Brain microvascular endothelial cell (primary cell): ENCODE measurements at places on chromosomes 2 and 18.

GRCh38 chr2:203897544-203897943 is 30.0 kb downstream of the CTLA4 start:
- no peak for DNase-seq

DNA sequence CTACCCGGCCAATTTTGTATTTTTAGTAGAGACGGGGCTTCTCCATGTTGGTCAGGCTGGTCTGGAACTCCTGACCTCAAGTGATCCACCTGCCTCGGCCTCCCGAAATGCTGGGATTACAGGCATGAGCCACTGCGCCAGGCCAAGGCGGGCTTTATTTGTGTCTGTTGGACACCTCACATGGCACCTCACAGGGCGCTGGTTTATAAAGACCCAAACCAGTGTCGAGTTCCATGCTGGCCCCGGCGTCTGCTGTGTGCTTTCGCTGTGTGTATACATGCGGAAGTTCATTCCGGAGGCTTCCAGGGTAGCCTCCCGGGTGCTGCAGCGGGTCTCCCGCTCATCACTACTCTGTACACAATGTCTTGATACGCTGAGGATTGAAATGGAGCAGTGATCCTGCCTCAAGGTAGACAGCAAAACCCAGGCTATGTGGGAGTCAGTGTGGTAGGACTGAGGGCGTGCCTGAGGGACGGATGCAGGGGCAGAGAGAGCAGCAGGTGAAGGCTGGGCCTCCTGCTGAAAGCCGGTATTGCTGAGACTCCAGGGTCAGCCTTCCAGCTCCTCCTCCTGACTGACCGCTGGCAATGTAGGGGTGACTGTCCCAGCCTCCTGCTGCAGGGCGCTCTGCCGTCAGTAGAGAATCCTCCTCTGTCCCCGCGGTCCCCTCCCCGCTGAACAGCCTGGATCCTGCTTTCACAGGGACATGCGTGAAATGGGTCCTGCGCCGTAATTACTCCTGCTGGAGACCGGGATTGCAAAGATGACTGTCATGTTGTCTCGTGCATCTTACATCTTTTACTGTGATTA is 22.7 kb downstream of the LDLRAD4 start:
- DNase-seq, result no peak

DNA sequence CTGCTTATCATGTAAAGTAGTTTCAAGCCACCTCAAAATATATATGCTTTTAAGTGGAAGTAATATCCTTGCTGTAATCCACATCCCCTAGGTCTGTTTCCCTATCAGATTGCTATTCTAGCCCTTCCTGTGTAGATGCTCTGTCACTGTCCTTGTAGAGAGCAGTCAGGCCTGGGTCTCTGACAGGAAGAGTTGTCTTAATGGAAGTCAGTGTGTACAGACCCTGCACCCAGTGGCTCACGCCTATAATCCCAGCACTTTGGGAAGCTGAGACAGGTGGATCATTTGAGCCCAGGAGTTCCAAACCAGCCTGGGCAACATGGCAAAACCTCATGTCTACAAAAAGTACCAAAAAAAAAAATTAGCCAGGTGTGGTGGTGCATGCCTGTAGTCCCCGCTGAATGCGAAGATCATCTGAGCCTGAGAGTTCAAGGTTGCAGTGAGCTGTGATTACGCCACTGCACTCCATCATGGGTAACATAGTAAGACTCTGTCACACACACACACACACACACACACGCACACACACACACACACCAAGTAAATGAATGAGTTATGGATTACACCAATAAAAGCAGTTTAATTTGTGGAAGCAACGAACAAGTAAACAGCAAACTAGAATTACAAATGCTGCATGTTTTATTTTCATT is 70.2 kb upstream of the DSC1 start:
- DNase-seq, result no peak

GRCh38 chr2:122754561-122754960 is 999.1 kb downstream of the TSN start:
- DNase-seq, result no peak

DNA sequence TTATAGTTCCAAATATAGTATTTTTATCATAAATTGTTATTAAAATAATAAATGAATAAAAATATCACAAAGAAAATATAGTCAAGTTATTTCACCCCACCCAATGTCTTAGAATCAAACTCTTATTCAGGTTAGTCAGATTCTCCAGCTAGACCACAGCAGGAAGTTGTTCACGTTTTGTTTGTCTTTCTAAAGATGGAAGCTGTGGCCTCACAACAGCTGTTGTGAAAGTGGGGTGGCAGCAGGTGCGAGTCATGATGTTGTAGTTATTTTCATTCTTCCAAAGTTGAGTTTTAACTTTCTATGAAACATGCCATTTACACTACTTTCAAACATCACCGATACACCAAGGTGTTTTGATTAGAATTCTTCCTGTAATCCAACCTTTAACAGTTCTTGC is 272.9 kb downstream of the SLC8A1 start:
- no peak for DNase-seq

GRCh38 chr2:48496849-48497248 is 33.1 kb upstream of the STON1 start:
- DNase-seq, result peak; percentile 94

DNA sequence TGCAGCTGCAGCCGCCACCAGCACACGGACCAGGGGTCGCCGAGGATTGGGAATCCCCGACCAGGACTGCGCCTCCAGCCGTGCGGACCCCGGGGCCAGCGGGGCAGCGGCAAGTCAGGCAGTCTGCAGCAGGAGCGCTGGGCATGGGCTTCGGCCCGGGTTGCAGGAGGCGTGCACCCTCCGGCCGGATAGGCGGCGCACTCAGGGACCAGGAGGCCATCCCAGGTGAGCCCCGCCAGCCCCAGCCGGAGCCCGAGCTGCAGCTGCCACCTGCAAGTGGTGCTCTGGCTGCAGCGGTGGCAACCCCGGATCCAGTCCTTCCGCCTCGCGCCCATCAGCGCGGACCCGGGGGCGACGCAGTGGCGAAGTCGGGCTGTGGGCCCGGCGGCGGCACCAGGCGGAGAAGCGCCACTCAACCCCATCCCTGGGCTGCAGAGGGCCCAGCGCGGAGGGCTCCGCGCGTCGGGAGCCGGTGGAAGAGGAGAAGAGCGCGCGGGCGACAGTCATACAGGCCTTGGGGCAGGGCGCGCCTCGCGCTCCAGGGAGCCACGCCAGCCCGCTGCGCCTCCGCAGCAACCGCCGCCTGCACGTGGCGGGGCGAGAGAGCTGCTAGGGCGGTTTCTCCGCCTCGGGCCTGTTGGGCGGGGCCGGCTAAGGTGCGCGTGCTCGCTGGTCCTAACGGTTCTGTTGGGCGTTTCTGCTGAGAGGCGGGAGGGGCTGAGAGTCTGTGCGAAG is 73.8 kb downstream of the RPIA start:
- DNase-seq, result no peak

- DNase-seq, result no peak
Observed at GRCh38 chr2:177537213-177537612, 144.6 kb downstream of the AGPS start.

GRCh38 chr2:64599469-64599868 is 54.2 kb downstream of the SERTAD2 start:
- DNase-seq, result no peak

DNA sequence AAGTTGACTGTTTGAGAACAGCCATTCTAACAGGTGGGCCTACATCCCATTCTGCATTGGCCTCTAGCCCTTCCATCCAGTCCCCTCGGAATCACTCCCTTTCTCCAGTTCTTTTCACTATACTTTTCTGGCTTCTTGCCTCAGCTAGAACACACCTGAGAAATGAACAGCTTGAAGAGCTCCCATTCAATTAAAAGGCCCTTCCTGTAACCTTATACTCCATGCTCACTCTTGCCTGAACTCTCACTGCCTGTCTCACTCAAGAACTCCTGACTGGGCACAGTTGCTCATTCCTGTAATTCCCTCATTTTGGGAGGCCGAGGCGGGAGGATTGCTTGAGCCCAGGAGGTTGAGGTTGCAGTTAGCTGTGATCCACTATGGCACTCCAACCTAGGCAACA is 23.6 kb downstream of the CHRNA1 start:
- no peak for DNase-seq

DNA sequence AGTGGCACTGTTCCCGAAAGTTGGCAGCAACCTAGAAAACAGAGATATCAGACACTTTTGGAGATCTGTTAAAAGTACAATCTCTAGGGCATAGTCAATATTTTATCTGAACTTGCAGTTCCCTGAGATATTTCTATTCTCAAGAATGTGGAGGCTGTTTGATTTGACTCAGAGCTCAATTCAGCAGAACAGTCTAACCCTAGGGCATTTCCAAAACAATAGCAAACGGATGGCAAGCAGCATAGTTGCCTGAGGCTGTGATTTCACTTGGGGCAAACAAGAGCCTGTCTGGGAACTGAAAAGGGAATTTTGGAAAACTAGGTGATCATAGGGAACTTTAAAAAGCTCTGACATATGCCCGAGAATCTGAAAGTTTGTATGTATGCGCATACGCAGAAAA is 772.8 kb upstream of the LRRTM1 start:
- no peak for DNase-seq

DNA sequence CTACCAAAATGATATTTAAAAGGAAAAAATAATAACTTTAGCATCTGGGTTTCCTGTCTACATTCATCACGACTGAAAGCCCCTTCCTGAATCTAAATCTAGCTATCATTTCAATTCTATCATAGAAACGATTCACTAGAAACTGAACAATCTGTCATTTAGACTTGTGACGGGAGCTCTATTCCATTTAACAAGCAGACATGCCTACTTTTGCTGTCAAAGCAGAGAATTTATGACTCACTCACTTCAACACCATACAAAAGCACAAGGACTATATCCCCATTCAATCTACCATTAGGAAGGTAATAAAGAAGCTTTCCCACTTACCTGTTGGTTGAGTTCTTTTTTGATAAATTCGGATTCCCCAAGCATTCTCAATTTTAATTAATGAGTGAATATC is 1072.3 kb downstream of the LRP1B start:
- DNase-seq, result no peak

DNA sequence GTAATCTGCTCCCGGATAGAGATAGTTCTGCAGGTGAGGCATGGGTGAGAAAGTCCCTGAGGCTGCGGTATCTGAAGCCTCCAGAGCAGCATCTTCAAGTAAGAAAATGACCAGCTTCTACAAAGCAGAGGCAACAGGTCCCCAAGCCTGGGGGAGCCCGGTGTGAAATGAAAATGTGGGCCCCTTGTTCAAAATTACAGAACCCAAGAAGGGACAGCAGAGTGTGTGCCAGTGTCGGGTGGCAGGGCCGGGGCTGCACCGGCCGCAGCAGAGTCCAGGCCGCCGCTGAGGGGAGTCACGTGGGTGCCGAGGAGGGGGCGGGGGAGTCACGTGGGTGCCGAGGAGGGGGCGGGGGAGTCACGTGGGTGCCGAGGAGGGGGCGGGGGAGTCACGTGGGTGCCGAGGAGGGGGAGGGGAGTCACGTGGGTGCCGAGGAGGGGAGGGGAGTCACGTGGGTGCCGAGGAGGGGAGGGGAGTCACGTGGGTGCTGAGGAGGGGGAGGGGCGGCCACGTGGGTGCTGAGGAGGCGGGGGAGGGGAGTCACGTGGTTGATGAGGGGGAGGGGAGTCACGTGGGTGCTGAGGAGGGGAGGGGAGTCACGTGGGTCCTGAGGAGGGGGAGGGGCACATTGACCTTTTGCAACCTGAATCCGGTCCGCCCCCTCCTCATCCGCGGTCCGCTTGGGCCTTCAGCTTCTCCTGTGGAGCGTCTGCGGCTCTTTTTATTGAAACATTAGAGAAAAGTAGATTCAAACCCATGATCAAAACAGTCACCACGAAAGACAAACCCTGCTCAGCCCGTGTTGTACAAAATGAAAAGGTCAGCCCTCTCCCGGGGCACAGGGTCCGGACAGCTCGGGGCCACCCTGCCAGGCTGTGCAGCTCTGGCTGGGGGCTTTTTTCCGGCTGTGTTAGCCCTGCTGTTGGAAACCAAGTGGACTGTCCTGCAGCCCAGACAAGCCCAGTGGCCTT is 10.4 kb downstream of the COLEC11 start:
- DNase-seq, result no peak

GRCh38 chr2:230046491-230046890 is 22.2 kb downstream of the SLC16A14 start:
- DNase-seq, result no peak

GRCh38 chr2:130835766-130836015 is 1.0 kb upstream of the ARHGEF4 start:
- no peak for DNase-seq

DNA sequence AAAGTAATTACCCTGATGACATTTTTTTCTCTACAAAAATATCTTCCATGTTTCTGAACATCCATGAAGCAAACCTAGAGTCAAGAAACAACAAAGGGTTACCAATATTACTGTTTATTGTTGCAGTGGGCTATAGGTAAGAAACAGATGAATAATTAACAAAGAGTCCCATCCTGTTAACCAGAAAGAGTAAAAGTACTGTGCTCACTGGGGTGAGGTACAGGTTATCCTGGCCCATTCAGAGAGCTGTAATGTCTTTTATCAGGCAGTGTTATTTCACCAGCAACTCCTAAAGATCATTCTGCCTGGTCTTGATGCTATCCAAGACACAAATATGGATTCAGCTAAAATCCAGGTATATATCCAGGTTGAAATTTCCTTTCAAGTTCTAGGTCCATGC is 754.9 kb downstream of the SATB2 start:
- DNase-seq, result no peak

GRCh38 chr2:80830891-80831290 is 526.3 kb upstream of the LRRTM1 start:
- no peak for DNase-seq

- no peak for DNase-seq
Observed at GRCh38 chr18:61752973-61753372, 139.8 kb downstream of the RNF152 start.

DNA sequence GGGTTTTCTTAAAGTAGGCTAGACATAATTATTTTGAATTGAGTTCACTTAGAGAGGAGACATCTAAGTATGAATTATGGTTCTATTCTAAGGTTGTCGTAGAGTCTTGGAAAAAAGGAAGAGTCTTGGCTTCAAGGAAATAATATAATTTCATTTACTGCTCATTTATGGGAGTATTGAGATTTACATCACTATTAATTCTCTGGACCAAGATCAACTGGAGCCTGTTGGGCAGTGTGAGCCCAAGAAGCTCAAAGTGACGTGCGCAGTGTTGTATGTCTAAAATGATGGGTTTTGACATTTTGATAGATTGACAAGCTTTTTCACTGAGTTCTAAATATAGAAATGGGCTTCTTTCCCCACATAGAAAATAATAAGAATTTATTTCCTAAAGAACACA is 154.7 kb downstream of the QPCT start:
- DNase-seq, result no peak

- no peak for DNase-seq
Observed at GRCh38 chr2:187686416-187687024, 132.3 kb upstream of the TFPI start.

DNA sequence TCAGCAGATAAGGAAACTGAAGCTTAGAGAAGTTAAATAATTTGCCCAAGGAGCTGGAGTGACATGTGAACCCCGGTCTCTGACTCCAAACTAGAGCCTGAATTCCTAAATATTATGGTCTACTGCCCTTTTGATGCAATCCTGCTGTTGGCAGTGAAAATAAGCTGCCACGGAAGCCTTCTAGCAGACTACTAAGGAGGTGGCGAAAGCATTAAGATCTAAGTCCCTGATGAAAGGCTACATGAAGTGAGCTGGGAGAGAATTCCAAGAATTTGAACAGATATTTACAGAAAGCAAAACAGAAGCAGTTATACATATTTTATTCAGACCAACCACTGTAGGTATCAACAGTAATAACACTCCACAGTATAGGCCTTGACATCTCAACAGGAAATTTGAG is 28.1 kb downstream of the TRMT61B start:
- no peak for DNase-seq

GRCh38 chr2:30958918-30959265 is 151.6 kb upstream of the CAPN13 start:
- no peak for DNase-seq

- DNase-seq, result no peak
Observed at GRCh38 chr2:168926621-168927386, 25.7 kb downstream of the G6PC2 start.
